ENCODE measurements at places on chromosomes 5 and 9.

DNA sequence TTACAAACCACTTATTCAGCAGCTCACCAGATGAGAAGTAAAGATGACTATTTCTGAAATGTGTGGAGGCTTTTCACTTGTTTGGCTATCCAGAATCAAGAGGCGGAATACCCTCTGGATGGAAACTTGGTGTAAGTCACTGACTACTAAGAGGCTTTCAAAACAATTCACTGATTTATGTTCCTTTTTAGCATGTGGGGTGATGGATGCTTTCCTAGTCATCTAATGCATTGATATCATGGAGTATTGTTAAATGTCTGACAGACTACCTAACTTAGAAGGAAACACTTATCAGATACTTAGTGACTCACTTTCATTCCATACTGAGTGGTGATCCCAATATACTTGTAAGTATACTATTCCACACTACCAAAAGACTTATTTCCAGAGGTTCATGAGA is 141.4 kb downstream of the PLK2 start:
- no peak for DNase-seq

DNA sequence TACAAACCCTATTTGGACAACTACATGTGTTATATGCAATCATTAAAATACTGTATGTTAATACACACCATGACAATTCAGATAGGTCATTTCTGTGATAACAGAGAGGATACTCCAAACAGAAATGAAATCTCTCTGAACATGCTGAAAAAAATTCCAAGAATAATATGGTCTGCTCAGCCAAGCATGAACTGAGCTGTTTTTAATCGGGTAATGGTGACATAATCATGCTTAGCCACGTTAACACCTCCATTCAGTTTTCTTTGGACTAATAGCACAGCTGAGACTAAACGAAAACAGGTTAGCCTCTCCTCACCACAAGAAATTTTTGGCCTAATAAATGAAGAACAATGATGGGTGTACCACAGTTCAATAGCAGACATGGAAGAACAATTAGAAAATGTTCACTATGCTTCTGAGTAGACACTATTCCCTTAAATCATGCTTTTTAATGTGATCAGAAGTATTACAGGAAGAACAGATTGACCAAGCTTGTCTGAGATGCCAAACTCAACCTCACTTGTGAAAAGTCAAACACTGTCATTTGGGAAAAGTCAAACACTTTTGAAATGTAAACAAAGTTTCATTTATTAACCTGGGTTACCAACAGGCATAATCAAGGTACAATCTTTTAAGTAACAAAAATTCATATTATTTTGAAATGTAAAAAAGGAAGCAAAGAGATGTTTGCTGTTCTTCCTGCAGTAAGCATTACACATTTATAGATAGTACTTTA is 19.4 kb downstream of the RAB14 start:
- DNase-seq, result no peak

- DNase-seq, result no peak
Measured at GRCh38 chr5:52453176-52453575, 334.5 kb upstream of the ITGA1 start.

DNA sequence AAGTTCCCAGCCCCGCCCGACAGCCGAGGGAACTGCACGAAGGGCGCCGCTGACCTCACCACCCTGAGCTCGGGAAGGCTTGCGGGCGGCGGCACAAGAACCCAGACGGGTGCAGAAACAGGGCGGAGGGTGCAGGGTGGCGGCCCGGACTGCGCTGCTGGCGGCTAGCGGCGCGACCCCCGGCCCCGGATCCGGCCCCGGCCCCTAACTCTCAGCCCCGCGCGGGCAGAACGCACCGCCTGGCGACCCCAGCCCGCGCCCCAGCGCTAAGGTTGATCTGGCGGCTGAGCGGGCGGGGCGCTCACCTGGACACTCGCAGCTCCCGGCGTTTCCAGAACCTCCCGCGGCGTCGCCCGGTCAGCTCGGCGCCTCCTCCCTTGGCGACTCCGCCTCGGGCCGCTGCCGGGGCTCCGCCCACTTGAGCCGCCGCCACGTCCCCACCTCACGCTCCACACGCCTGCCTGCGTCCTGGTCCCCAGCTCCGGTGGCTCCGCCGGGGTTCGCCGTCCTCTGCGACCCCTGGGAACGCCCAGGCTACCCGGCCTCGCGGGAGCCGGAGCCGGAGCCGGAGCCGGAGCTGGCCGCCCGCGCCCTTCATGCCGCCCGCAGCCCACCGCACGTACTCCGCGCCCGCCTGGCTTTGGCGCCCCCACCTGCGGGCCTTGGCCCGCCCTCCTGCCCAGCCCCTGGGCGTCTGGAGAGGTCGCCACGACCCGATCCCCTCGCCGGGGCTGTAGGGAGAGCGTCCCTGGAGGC is at the start of gene P4HA2:
TSS of gene P4HA2 (minus strand) at position 369 of the 756 bp plus-strand sequence. CDS start 9,227 bp downstream, outside the sequence.
- DNase-seq, result peak; percentile 10

DNA sequence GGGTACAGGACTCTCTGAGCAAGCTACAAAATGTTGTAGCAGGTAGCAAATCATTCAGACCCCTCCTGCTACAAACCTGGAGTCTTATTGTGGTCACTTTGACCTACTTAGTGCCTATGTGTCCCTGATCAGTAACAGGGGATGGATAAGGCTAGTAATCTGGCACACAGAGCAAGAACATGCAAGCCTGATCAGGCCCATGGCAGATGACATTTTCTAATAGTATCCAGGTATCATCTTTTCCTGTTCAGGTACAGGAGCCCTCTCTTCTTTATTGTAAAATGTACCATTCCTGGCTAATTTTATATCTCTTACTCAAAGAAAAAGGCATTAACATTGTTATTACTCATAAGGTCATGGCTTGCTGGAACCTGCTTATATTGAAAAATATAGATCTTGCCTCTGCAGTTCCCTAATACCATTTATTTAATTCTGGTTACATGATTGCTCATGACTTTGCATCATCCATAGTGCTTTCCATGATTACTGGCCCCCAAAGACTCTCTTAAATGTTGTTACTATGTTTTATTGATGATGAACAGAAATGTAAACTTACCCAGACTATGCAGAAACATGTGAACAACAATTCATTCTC is 18.2 kb upstream of the CCNH start:
- no peak for DNase-seq

- DNase-seq, result no peak
Measured at GRCh38 chr9:123679330-123679987, 250.5 kb downstream of the DENND1A start.

DNA sequence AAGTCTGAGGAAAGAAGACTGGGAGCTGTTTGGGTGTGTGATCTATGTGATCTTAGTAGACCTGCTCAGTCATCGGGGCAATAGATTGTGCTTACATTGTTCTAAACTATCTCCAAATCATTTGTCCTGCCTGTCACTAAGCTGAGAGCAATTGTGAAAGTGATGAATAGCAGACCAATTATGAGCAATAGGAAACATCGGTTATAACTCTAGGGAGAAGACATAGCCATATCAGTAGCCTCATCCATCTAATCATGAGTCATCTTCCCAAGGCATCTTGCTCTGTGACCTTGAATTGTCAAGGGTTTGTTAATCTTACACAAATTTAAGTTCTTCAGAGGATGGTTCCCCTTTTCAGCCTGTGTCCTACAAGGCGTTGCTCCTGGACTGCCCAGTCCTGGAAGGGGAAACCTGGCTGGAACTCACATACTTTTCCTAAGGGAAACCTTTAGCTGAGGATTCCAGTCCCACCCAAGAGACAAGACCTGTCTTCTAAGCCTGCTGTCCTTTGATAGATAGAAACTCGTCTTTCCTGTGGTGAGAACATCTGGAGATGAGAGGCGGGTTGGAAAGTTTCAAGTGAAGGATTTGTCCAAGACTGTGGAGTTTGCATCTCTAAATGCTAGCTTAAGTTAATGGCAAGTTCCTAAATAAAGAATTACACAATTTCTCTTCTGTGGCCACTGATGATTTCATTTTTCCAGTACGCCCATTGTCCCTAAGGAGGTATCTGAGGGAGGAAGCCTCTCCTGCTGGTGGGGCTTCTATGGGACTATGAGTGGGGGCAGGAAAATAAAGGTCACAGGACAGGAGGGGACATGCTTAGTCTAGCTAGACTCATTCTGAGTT is 53.9 kb upstream of the TRIM32 start:
- DNase-seq, result no peak

DNA sequence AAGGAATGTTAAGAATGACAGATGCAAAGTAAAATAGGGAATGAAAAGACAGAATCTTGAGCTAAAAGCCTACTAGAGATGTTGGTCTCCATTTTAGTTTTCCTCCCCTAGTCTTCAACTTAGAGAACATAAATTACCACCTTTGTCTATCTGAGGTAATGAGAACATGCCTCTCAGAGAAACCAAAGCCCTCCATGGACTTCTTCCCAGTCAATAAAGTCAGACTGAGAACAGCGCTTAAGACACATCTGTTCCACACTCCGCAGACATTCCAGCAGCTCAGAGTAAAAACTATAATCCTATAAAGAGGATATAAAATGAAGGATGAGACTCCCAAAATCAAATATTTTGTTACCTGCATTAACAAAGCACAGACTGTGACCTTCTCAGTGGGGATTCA is 79.2 kb downstream of the DPYSL3 start:
- DNase-seq, result no peak

GRCh38 chr9:105503881-105504280 is 54.0 kb upstream of the FKTN start:
- DNase-seq, result no peak

- DNase-seq, result no peak
Measured at GRCh38 chr9:109417054-109417453, 81.1 kb downstream of the PTPN3 start.

DNA sequence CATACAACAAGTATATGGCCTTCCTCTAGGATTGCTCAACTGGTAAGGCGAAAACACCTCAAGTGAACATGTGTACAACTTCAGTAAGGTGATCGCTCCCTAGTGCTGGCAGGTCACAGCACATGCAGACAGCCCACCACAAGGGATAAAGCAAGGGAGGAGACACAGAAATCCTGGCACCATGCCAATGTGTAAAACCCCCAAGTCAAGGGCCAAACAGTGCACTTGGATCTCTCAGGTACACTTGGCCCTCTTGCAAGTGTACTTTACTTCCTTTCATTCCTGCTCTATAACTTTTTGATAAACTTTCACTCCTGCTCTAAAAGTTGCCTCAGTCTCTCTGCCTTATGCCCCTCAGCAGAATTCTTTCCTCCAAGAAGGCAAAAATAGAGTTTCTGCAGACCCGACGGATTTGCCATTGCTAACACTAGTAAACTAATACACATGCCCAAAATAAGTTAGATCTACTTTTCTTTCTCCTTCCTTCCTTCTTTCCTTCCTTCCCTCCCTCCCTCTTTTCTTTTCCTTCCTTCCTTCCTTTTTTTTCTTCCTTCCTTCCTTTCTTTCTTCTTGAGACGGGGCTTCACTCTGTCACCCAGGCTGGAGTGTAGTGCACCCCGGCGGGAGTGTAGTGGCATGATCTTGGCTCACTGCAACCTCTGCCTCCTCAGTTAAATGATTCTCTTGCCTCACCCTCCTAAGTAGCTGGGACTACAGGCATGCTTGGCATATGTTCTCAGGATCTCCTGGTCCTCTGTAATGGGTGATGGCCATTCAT is 6.8 kb upstream of the LNPEP start:
- DNase-seq, result no peak

GRCh38 chr5:87195104-87195591 is 72.5 kb upstream of the RASA1 start:
- DNase-seq, result no peak

GRCh38 chr9:98135938-98136337 is 16.9 kb upstream of the TRIM14 start:
- no peak for DNase-seq

DNA sequence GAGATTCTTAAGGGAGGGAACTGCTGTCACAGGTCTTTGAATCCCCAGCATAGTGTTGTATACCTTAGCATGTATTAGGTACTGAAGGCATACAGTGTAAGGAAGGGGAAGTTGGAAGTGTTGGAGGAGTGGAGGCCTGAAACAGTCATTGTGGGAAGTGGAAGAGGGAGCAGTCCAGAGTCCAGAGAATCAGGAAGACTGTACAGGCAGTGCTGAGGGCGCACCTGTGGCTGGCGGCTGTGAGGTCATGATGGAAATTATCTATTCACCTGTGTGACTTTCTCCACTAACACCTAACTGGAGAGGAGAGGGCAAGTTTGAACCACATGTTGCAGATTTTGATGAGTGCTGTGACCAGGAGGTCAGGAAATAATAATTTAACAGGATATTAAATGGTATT is 119.7 kb upstream of the NIPBL start:
- DNase-seq, result no peak

DNA sequence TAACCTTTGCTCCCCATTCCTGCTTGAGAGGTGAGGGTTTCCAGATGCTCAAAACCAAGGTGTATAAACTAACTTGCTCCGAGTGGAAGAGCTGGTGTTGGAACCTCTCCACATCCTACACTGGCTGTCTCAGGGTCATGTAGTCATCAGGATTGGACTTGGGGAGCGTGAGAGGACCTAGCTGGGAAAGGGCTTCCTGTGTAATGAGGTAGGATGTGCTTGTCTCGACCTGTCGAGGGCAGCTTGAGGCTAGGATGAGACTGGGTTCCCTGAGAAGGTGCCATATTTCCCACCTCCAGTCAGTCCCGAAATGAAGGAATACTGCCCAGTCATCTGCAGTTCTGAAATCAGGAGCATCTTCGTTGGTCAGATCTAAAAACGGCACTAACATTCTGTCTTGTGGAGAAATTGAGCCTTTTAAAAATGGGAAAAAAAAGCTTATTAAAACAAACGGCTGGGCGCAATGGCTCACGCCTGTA is 1.3 kb downstream of the CCNI2 start:
- DNase-seq, result no peak

DNA sequence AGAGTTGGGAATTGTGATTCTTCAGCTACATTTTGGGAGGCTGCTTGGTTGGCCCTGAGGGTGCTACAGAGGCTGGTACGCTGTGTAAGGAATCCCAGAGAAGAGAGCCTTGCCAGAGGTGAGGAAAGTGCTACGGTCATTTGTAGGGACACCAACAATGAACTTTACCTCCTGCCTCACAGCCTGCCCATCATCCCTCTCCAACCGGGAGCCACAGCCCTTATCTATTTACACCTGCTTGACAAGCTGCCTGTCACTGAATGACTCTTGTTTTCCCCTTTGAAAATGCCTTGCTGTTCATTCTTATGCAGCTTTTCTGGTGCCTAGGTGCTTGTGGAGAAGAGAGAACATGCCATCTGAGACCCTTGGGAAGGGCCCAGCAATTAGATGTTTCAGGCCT is 110.8 kb downstream of the PCSK1 start:
- no peak for DNase-seq

GRCh38 chr5:68529581-68529980 is 314.0 kb downstream of the PIK3R1 start:
- no peak for DNase-seq

- no peak for DNase-seq
Measured at GRCh38 chr5:3595006-3595961, at the start of gene IRX1. TSS of gene IRX1 (plus strand) at chr5:3595832. CDS start at chr5:3596106, 274 bp downstream.

- DNase-seq, result no peak
Measured at GRCh38 chr5:83049370-83049885, 27.8 kb downstream of the TMEM167A start.

- DNase-seq, result no peak
Measured at GRCh38 chr5:168106008-168106761, 185.3 kb upstream of the WWC1 start.

- no peak for DNase-seq
Measured at GRCh38 chr5:174175716-174176268, 130.3 kb downstream of the NSG2 start.

DNA sequence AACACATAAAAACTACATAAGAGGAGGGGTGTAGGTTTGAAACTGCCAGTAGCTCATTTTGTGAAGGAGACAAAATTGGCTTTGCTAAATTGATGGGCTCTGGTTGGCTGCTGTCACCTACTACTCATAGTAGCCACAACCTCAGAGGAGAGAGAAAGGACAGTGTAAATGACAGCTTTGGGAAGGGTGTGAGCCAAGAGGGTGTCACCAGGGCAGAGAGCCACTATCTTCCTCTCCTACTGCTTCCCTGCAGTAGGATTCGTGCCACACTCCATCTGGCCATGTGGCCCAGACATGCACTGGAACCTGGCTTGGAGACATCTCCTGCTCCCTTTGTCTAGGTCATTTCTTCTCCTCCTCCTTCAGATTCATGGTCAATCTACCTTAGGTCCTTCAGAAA is 455.9 kb downstream of the ENC1 start:
- DNase-seq, result no peak

All from activated CD4-positive, alpha-beta T cell treated with anti-CD3 and anti-CD28 coated beads, Interleukin-2, amount 50 U/mL, for 1 hour (primary cell).